Activated T-cell treated with anti-CD3 and anti-CD28 coated beads, Interleukin-2, amount 50 U/mL, for 4 hours (primary cell): ENCODE measurements at places on chromosomes 3 and 15.

DNA sequence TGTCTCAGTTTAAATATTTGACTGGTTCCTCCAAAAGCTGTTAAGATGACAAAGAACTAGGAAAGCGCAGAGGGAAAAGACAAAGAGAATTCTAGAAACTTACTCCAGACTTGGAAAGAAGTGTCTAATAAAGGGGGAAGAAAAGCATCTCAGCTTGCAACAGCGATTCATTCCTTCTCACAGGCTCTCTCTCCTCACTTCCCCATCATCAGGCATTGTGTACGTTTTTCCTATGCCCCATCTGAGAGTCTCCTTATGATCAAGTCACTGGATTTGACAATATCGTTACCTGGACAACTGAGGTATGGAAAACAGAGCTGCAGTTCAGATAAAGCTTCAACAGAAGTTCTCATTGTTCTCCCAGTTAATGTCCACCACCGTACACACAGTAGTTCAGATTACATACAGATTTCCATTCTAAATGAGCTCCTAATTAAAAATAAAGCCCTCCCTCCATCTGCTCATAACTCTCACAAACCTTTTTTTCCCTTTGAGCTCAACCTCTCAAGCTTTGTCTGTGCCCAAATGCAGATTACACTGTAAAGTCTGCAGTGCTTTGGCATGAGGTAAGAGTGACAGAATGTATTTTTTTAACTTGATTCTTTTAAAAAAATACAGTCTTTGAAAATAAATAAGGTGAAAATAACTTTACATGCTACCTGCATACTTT lies 254.4 kb upstream of the THBS1 start:
- DNase-seq, result no peak

GRCh38 chr3:108117241-108117775 lies 26.5 kb upstream of the CD47 start:
- no peak for DNase-seq

GRCh38 chr3:16587681-16588060 lies 17.6 kb downstream of the DAZL start:
- DNase-seq, result no peak

- no peak for DNase-seq
Measured at GRCh38 chr15:42270551-42270950, 2.5 kb upstream of the GANC start.

DNA sequence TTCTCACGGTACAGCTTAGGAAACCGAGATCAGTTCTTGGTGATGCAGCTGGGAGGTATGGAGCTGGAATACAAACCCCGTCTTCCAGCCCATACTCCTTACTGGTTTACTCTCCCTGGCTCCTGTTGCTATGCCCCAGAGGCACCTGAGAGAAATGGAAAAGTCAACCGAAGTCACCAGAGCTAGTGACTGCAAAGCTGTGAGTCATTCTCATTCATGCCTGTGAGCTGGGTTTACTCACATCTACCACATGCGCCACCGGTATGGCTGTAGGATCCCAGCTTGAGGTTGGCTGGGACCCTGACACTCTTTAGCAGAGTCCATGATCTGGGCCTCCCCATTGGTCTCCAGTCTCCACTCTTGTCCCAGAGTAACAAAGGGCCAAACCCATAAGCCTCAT lies 111.5 kb upstream of the ETV5 start:
- DNase-seq, result no peak

DNA sequence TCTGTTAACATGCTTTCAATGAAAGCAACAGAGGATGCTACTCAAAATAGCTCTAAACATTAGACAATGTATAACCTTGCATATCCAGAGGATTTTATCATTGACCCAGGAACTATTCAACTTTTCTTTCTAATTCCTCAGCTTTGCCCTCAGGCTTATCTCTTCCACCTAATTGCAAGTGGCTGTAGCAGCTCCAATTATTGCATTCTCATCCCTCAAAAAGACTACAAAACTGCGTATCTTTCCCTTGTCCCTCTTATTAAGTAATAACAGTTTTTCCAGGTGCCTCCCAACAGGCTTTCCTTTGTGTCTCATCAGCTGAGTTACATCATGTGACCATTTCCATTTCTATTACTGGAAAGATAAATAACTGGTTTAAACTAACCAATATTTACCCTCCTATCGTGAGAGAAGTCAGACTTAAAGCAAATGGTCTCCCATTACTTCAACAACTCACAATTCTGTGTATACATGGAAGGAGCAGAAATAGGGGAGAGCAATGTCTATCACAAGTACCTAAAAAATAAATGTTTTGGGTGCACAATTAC lies 78.0 kb upstream of the MBNL1 start:
- DNase-seq, result no peak
